Uterus (tissue), 4 donors: ENCODE measurements at places on chromosomes 13 and 19. TPM values are rescaled to one million over a fixed set of nuclear protein-coding genes. Genes with fewer than 3 reads are reported as not detected.
A peak's percentile ranks its signal among the peaks of the same experiment; 100 is the strongest.

Gene ETV2
- not detected for total RNA-seq

Gene ACER1
- not detected for total RNA-seq

Gene MAST3
- total RNA-seq, result 22.5 TPM

GRCh38 chr13:27425158-27425917 lies 919 bp downstream of the GTF3A start:
- peak overlapping the region; percentile 79 for H3K27ac ChIP-seq
- no peak for DNase-seq
- peak overlapping the region; percentile 77 for H3K4me3 ChIP-seq
- no peaks in the 10 kb centered on the region for H3K36me3 ChIP-seq

GRCh38 chr13:110790371-110790770 lies 76.9 kb downstream of the ING1 start:
- no peaks in the 10 kb centered on the region for H3K4me1 ChIP-seq
- H3K27ac ChIP-seq, result no peak overlapping the region
- H3K27me3 ChIP-seq, result no peaks in the 10 kb centered on the region
- H3K36me3 ChIP-seq, result no peaks in the 10 kb centered on the region

DNA sequence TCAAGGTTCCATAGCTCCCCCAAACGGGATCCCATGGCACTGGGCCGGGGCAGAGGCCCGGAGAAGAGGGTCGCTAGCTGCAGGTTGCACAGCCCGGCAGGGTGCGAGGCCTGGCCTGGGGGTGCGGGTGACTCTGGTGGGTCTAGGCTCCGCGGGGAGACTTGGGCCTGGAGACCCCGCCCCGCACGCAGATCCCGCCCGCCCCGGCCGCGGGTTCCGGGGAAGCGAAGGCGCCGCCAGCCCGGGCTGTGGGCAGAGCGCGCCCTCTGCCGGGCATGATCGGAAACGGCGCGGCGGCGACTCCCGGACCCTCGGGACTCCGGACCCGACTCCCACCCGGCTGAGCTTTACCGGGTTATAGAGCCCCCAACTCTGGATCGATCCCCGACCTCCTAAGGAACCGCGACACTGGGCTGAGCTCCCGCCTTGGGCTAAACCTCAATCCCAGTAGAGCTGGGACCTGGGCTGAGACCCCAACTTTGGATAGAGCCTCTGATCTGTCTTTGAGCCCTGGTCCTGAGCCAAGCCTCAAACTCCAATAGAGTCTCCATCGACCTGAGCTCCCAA lies 3.1 kb upstream of the TNFAIP8L1 start:
- no peaks in the 10 kb centered on the region for H3K36me3 ChIP-seq
- no peaks in the 10 kb centered on the region for H3K4me1 ChIP-seq
- H3K4me3 ChIP-seq, result peak overlapping the region; percentile 38
- DNase-seq, result peak; percentile 66

- no peaks in the 10 kb centered on the region for H3K36me3 ChIP-seq
- no peak overlapping the region for H3K4me3 ChIP-seq
- no peak for DNase-seq
- H3K27me3 ChIP-seq, result no peaks in the 10 kb centered on the region
- no peaks in the 10 kb centered on the region for H3K4me1 ChIP-seq
Measured at GRCh38 chr13:97559981-97560380, 126.0 kb downstream of the RAP2A start.

- DNase-seq, result no peak
- no peaks in the 10 kb centered on the region for H3K36me3 ChIP-seq
- H3K4me3 ChIP-seq, result no peak overlapping the region
- H3K4me1 ChIP-seq, result no peaks in the 10 kb centered on the region
- H3K27me3 ChIP-seq, result no peaks in the 10 kb centered on the region
Measured at GRCh38 chr13:85509512-85509911, 289.7 kb downstream of the SLITRK6 start.

DNA sequence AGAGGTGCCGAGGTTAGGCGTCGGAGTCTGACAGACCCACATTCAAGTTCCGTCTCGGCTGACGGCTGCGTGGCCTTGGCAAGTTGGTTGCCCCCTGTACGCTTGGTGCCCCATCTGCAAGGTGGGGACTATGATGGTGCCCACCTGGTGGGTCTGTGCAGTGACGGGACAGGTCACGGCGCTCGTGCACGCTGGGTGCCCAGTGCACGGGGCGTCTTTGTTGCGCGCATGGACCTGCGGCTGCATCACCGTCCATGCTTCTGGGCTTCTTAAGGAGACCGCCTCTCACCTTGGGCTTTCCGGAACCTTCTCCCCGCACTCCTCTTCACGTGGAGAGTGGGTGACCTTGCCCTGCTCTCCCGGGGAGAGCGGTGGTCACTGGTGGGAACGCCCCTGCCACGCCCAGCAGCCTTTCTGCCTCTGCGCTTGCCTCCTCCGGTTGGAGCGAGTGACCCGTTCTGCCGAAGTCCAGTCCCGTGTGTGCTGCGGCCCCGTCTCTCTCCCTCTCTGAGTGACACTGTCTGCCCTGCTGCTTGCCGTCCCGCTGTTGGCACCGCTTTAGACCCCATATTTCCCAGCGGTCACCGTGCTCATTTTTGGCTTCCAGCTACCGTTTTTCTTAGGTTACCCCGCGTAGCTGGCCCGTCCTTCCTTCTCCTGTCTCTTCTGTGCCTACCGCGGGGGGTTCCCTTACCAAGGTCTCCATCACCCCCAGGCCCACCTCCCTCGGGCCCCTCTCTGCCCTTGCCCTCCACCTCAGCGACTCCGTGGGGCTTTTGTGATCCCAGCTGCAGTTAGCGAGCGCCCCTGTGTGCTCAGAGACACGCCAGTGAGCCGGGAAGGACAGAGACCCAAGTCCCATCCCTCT lies 6.4 kb downstream of the ATP11A start:
- no peaks in the 10 kb centered on the region for H3K27me3 ChIP-seq
- H3K27ac ChIP-seq, result no peak overlapping the region
- no peak for DNase-seq
- H3K4me1 ChIP-seq, result no peaks in the 10 kb centered on the region
- no peak overlapping the region for H3K4me3 ChIP-seq
- H3K36me3 ChIP-seq, result no peaks in the 10 kb centered on the region

- no peaks in the 10 kb centered on the region for H3K36me3 ChIP-seq
- H3K27ac ChIP-seq, result no peak overlapping the region
- H3K27me3 ChIP-seq, result no peaks in the 10 kb centered on the region
- no peak overlapping the region for H3K4me3 ChIP-seq
Measured at GRCh38 chr13:52862358-52863206, 14.1 kb upstream of the PCDH8 start.

GRCh38 chr19:18119717-18120105 lies 22.1 kb downstream of the MAST3 start:
- no peak overlapping the region for H3K4me3 ChIP-seq
- H3K27me3 ChIP-seq, result no peaks in the 10 kb centered on the region
- H3K4me1 ChIP-seq, result no peaks in the 10 kb centered on the region
- DNase-seq, result no peak
- no peaks in the 10 kb centered on the region for H3K36me3 ChIP-seq

- no peaks in the 10 kb centered on the region for H3K36me3 ChIP-seq
- H3K27ac ChIP-seq, result no peak overlapping the region
- no peak overlapping the region for H3K4me3 ChIP-seq
- no peak for DNase-seq
Measured at GRCh38 chr19:4556597-4557127, 2.8 kb downstream of the SEMA6B start.

- DNase-seq, result no peak
- no peaks in the 10 kb centered on the region for H3K4me1 ChIP-seq
- H3K27me3 ChIP-seq, result no peaks in the 10 kb centered on the region
Measured at GRCh38 chr13:27709779-27710178, 82.5 kb upstream of the GSX1 start.

- no peak for DNase-seq
- H3K27me3 ChIP-seq, result no peaks in the 10 kb centered on the region
- no peak overlapping the region for H3K4me3 ChIP-seq
- H3K36me3 ChIP-seq, result no peaks in the 10 kb centered on the region
- no peaks in the 10 kb centered on the region for H3K4me1 ChIP-seq
Measured at GRCh38 chr13:29887030-29887557, 36.7 kb upstream of the UBL3 start.
